ENCODE measurements at places on chromosomes 1 and 21.
A peak's percentile ranks its signal among the peaks of the same experiment; 100 is the strongest.

DNA sequence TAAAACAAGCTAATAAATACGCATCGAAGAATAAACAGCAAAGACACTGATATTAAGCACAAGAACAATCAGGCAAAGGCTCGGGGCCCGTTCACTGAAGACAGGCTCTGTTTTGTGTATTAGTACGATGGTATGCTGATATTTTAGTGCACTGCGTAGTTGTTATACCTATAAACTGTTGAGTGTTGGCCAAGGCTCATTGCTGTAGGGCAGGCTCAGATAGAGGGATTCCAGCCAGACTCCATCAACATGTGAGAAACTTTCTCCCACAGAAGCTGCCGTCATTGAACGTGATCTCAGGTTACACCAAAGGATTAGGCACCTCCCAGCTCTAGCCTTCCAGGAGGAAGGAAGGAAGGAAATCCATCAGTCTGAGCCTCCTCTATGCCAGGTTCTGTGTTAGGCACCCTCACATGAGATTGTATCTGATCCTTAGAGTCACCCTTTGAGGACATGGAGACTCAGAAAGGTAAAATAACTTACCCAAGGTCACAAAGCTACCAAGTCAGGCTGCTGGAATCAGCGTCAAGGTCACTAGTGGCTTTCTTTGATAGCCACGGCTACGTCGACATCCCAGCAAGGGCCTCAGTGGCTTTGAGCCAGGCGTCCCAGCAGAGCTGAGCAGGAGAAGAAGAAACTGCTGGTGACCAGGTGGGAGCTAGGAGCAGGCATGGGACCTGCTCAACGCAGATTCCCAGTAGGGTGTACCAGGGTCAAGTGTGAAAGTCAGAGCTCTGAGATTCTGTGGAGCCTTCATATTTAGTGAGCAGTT is 14.8 kb downstream of the BCAR3 start:
- DNase-seq: no peak

DNA sequence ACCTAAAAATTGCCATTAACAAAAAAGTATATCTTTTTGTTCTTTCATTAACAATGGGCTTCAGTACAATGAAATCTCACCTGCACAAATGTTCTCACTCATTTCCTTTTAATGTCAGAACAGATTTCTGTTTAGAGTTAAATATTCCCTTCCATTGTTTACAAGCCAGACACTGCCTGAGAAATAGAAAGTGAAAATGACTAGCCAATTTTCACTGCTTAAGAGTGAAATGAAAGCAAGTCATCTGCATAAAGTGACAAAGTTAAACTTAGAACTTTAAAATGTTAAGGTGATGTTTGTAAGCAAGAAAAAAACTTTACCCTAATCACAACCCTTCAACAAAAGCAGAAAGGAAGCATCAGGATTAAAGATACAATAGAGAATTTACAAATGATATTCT is 27.5 kb downstream of the COA6 start:
- no peak for DNase-seq

DNA sequence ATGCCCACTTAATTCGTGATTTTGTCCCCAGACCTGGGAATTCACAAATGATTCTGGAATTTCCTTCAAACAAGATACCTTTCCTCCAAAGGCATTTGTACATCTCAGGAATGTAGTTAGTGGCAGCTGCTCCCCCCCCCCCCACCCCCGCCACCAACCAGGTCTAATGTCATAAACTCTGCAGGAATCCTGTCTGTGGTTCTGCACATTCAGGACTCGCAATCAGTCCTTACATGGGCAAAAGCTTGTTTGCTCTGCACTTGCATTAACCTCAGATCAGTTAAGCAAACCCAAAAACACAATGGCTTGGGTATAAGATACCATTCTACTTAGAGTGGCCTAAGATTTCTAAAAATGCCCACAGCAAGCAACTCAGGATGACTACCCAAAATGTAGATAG is 143.8 kb downstream of the TGFB2 start:
- DNase-seq: no peak

DNA sequence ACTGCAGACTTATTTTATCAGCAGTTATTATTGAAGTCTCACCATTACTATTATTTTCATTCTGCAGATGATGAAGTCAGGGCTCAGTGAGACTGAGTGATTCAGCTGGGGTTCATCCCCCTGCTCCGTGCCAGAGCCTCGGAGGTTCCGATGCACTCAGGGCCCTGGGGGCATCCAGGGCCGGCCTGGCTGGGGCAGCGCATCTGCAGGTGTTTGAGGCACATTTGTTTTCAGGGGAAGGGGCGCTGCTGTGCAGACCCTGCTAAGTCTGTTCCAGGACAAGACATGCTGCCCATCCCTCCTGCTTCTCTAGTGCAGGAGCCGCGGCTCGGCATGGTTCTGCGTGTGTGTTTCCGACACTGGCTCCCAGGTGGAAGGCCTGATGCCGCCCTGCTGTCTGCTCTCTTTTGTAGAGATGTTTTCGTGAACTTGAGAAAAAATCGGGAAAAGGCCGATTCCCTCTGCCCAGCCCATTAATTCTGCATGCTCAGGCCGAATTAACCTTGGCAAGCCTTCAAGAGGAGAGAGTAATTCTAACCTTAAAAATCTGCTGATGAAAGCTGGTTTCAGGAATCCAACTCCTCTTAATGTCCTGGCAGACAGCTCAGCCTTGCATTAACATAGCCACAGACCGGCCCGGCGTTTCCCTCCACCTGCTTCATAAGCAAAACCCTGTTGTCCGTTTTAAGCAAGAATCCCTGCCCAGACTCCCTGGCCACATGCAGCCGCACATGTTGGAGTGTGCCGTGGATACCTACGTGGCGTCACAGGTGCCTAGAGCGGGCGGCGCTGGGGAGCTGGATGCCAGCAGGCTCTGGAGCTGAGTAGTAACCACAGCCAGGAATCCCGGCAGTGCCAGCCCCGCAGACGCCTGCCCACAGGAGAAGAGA is 316.0 kb upstream of the VAMP3 start:
- DNase-seq: no peak

DNA sequence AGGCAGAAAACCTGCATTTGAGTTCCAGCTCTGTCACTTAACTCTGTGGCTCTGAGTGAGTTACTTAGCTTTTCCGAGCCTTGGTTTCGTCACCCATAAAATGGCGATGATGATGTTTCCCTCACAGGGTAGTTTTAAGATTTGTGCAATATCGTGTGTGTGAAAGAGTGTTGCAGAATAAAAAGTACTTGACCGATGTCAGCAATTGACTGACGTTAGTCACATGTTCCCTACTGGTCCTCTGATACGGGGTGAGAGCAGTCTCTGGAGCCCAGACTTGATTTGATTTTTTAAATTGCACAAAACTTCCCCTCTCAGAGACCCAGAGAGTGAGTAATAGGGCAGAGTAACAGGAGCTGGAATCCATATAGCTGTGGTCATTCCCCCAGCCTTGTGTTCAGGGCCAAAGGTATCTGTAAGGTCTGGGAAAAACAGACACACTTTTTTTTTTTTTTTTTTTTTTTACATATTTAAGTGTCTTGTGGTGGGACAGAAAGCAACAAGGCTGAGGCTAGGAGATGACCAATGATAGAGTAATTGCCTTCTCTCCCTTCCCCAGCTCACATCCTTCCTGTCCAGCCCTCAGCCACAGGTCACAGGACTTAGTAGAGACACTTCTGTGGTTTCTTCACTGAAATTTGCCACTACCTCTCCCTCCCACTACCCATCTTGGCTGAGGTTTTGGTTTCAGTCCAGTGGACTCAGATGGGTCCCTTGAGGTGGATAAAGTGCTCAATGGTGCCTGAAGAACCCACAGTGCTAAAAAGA is 2.0 kb downstream of the FCER1G start:
- no peak for DNase-seq

DNA sequence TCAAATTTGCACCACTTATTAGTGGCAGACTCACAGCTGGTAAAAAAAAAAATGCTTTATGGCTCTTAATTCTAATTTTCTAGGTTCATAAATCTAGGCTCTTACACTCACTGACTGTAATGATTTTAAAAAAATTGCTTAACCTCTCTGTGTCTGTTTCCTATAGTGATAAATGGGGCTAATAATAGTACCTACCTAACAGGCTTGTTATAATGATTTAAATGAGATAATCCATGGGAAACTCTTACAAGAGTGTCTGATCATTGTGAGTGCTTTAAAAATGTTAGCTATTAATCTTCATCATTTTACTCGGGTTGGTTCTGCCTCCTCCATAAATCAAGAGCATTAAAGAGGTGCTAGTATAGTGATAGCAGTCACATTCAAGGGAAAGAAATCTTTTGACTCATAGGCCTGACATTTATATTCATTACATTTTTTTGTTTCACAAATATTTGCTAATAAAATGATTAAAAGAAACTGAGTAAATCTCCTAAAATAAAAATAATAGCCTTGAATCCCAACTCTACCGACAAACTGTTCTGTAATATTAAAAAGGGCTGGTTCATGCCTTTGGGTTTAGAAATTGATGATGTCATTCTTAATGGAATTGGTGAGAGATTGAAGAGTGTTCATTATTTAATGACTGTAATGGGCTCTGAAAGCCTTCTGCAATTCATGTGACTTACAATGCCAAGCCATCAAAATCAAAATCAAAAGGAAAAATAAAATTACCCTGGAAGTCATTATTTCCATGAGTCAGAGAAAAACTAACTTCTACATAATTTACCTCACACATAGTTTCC is 93.9 kb upstream of the PALMD start:
- no peak for DNase-seq

GRCh38 chr1:48775831-48776392 is 779 bp downstream of the BEND5 start:
- no peak for DNase-seq

GRCh38 chr1:17306407-17306806 is 1.6 kb upstream of the PADI4 start:
- DNase-seq: no peak

- no peak for DNase-seq
These were observed 638 bp upstream of the TUFT1 start for GRCh38 chr1:151539321-151540020.

DNA sequence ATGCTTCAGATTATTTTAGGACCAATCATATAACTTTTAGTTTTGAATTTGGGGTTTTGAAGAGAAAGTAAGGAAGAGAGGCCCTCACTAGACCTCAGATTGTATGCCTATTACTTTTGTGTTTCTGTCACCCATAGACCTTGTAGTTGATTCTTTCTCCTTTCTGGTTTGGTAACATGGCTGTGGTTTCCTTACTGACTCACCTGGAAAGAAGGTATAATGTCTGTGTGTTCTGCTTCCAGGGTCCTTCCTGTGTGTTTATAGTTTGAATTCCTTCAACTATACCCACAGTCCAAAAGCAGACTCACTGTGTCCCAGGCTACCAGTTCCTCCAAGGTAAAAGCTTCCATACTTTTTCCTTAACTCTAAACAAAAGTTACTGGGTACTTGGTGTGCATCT is 8.1 kb downstream of the SLC44A3 start:
- DNase-seq: no peak

- no peak for DNase-seq
These were observed 62.7 kb downstream of the PLPP3 start for GRCh38 chr1:56516539-56517252.

- DNase-seq: no peak
These were observed 4.9 kb upstream of the MASP2 start for GRCh38 chr1:11051781-11052511.

- DNase-seq: no peak
These were observed 12.9 kb downstream of the CRABP2 start for GRCh38 chr1:156692441-156692924.

- no peak for DNase-seq
These were observed 283.3 kb downstream of the DUSP10 start for GRCh38 chr1:221458447-221459156.

DNA sequence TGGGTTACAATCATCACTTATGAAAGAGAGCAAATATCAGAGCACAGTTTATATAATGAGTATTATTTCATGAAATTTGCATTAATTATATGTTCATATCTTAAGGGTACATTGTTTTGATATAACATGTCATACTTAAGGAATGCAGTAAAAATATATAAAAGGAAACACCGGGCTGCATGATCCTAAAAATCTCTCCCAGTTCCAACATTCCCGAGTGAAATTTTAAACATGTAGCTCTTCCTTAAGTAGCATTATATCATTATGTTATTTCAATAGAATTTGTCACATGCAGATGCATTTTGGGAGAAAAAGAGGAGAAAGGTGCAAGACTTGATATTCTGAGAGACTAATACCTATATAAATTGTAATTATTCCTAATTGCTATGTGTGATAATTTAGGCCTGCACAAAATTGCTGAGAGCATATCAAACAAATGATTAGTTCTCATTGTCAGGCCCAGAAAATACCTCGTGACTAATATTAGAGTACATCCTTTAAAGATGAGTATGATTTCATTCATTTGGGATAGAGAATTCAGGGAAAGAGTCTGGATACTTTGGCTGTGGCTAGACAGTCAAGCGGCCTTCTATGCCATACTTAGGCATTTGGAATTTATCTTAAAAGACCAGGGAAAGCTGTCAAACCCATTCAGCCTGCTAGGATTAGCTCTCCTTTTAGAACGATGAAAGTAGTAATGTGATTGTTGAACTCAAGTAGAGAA is 86.8 kb downstream of the ADGRL2 start:
- no peak for DNase-seq

DNA sequence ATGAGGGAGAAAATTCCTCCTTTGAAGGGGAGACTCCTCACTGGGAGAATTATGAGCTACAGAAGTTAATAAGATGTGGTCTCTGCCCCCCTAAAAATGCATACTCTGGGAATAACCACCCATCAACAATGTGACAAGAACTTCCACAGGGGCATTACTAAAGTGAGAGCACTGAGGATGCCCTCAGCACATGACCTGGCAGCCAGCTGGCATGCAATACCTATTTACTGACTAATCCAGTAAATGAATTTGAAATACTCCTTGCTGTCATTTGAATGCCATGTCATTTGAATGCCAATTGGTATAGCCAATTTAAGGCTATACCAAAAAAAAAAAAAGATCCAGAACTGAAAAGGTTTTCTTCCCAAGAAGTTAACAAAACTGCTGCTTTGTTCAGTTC is 30.8 kb downstream of the PLPP3 start:
- DNase-seq: no peak

GRCh38 chr1:214660900-214661299 is 57.9 kb downstream of the CENPF start:
- DNase-seq: peak; percentile 72

GRCh38 chr1:87089070-87089736 is 174.8 kb downstream of the HS2ST1 start:
- no peak for DNase-seq

DNA sequence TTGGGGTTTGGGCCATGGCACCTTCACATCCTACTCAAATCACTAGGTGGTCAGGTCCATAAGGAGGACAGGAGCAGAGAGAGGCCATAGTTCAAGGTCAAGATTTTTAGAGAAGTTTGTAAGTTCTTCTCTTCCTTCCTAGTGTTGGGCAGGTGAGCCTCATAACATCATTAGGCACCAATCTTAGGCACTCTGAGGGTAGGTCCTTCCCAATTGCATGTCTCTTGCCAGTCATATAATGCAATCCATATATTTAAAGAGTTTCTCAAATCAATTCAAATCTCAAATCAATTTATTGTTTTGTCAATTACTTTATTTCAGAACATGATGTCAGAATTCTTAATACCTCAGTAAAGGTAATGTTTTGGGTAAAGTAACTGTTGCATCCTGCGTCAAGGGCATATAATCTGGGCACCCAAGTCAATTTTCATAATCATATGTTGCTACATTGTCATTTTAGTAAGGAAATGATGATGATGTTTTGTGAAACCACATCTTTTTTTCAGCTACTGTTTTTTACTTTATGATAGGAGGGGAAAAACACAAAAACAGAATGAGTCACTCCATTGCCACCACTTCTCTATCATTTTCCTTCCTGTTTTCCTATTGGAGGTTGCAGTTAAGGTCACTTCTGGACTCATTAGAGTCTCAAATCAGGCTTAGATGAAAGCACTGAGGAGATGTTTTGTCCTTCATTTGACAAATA is 122.7 kb downstream of the UCHL5 start:
- DNase-seq: no peak

- no peak for DNase-seq
These were observed 11.3 kb upstream of the OR2T8 start for GRCh38 chr1:247908766-247909165.

- no peak for DNase-seq
These were observed 54.3 kb downstream of the TLR5 start for GRCh38 chr1:223088713-223089240.
